ENCODE measurements at places on chromosomes 3 and 15.

DNA sequence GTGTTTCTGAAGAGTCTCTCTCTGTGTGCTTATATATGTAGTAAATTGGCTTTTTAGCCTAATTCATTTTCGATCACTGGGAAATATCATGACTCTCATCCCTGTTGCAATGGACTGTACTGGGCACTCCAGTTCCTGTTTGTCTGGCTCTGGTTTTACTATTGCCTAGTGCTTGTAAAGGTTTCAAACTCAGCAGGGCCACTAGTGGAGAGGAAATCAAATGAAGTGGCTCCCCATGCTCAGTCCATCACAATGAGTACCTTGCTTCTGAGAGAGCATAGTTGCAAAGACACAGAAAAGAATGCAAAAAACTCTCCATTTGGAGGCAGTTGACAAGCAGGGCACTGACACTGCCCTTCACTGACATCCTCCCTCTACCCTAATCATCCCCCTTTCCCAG is 167.8 kb downstream of the TAFA4 start:
- no peak for DNase-seq

DNA sequence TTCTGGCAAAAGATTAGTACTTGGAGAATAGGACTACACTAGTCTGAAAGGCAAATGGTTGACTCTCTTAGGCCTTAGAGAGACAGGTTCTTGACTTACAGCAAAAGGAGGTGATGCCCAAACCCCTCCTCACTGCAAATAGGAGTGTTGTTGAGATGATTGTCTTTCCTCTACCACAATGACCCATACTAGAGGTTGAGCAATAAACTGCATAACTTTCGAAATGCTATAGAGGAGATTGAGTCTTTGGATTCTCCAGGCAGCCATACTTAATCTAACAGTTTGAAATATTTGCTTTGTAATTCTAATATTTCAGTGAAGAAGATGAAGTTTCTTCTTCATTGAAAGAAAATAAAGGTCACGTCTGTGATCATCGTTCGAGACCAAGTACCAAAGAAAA is 498.5 kb upstream of the GBE1 start:
- no peak for DNase-seq

- no peak for DNase-seq
These were observed 28.7 kb downstream of the CMTM7 start for GRCh38 chr3:32420126-32421038.

DNA sequence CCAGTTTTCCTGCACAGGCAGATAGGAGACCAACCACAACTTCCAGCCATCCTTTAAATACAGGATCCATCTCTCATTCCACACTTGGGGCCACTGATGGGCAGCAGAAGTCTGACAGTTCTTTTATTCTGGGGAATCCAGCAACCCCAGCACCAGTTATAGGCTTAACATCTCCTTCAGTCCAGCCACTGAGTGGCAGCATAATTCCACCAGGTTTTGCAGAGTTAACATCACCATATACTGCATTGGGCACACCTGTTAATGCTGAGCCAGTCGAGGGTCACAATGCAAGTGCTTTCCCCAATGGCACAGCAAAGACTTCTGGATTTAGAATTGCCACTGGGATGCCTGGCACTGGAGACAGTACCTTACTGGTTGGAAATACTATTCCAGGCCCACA is 2.9 kb downstream of the NPAP1 start:
- no peak for DNase-seq

DNA sequence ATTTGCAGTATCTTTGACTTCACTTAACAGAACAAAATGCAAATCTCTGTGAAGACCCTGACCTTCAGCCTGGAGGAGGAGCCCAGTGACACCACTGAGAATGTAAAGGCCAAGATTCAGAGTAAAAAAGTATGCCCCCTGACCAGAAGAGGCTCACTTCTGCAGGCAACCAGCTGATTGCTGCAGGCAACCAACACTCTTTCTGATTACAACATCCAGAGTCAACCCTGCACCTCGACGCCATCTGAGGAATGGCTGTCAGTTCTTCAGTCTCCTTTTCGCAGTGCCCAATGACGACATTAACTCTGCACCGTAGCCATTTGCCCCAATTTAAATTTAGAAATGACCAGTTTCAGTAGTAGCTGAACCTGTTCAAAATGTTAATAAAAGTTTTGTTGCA is 14.9 kb downstream of the ATP13A3 start:
- no peak for DNase-seq

GRCh38 chr3:10344147-10344943 is 23.4 kb upstream of the SEC13 start:
- peak; percentile 26 for DNase-seq

DNA sequence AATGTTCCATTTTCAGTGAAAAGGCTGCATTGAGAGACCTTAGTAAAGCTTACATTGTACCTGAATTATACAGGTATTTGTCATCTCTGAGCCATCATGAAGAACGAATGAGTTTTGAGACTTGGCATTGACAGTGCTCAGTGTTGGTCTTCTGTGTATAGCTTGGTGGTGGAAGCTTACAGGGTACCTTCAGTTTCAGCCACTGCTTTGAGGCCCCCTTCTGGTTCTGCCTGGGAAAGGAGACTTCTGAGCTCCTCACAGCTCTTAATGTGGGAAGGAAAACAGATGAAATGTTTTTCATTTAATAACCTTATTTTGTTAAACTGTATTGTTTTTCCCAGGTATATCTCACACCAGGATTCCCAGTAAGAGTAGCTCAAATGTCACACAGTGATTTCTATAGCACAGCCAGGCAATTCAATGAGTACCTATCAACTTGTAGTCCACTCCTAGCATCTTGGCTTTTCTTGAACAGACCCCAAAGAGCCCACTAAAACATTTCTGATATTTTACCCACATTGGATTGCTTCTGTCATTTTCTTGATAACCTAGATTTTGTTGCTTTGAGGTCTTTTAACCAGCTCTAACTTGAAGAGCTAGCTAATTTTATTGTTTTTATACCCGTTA is 5.6 kb downstream of the SERPINI1 start:
- DNase-seq: no peak

GRCh38 chr15:54312528-54312927 is 334.3 kb downstream of the UNC13C start:
- no peak for DNase-seq

DNA sequence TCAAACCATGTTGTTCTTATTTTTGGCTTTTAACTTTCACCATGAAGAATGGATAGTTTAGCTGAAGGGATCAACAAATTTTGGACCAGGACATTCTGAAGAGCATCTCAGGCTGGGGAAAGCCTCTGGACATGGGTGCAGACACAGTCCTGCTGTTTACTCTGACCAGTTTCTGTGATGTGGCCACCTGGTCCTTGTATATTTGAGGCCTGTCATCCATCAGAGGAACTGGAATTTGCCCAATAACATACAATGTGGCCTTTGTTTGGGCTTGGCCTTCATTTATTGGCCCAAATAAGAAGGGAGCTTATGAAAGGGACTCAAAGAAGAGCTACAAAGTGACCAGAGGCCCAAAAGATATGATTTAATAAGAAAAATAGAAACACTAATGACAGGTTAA is 127.9 kb downstream of the MYRIP start:
- DNase-seq: no peak

Measured in NCI-H1930 (cell line).